ENCODE measurements at places on chromosomes 7 and 10. TPM values are rescaled to one million over a fixed set of nuclear protein-coding genes. Genes with fewer than 3 reads are reported as not detected.

GRCh38 chr10:60757420-60757895 lies 20.8 kb upstream of the CDK1 start:
- no peaks in the 10 kb centered on the region for H3K36me3 ChIP-seq
- H3K4me1 ChIP-seq, result peaks cover 4% of the 10 kb centered on the region
- H3K27ac ChIP-seq, result no peak overlapping the region
- peaks cover 4% of the 10 kb centered on the region for H3K27me3 ChIP-seq

DNA sequence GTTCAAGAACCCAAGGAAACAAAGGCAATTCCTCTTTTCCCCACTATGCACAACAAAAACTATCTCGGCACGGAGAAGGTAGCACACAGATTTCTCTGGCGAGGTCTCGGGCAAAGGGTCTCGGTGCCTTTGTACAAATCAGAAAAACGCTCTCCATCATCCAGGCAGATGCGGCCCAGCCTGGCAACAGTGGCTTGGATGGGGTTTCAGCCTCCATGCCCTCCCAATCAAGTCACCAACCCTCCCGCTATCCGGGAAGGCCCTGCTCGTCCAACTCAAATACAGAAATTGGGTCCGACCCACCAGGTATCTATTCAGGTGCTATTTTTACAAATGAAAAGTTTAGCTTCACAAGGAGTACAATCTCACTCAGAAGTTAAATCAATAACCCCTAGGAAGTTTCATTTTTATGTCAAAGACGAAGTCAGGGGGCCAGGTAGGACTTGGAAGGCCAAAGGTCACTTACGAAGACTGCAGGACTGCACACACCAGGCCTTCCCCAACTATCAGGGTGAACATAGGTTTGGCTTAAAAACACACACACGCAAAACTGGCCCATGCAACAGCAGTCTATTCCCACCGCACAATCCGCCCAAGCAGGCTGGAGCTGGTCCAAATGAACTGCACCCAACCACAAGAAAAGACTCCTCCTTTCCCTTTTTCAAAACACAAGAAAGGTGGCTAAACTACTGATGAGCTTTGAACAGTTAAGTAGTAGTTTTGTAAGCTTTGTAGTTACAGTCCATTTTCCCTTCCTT lies 43.0 kb downstream of the GNA12 start:
- H3K36me3 ChIP-seq, result peaks cover 3% of the 10 kb centered on the region
- no peak overlapping the region for H3K4me3 ChIP-seq
- no peak for DNase-seq
- no peaks in the 10 kb centered on the region for H3K27me3 ChIP-seq
- no peak overlapping the region for H3K27ac ChIP-seq

DNA sequence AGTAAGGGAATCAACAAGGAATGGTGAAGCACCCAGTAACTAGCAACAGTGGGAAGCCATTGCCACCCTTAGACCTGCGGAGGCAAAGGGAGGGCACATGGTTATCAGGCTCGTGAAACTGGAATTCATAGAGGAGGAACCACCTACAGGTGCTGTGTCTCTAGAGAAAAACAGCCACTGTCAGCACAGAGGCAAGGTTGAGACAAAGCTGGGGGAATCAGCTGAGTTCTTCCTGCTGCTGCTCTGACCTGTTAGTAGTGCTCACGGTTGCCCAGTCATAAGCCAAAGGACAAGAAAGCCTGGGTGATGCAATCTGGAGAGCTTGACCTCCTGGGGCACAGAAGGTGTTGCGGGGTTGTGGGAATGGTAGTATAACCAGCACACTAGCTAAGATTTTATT lies 110.1 kb downstream of the TPST1 start:
- no peaks in the 10 kb centered on the region for H3K36me3 ChIP-seq
- no peak overlapping the region for H3K4me3 ChIP-seq
- H3K27ac ChIP-seq, result no peak overlapping the region
- no peak for DNase-seq
- H3K27me3 ChIP-seq, result no peaks in the 10 kb centered on the region

- DNase-seq, result no peak
- no peaks in the 10 kb centered on the region for H3K4me1 ChIP-seq
- no peak overlapping the region for H3K4me3 ChIP-seq
- H3K27me3 ChIP-seq, result peaks cover 6% of the 10 kb centered on the region
- no peaks in the 10 kb centered on the region for H3K36me3 ChIP-seq
Observed at GRCh38 chr10:77865580-77866324, 60.8 kb downstream of the DLG5 start.

GRCh38 chr10:55063811-55064210 lies 262.8 kb upstream of the PCDH15 start:
- DNase-seq, result no peak
- H3K36me3 ChIP-seq, result no peaks in the 10 kb centered on the region
- H3K27ac ChIP-seq, result no peak overlapping the region

The CDK14 gene
- total RNA-seq, result 1.6 TPM

The PKD2L1 gene
- total RNA-seq, result not detected

The STAG3 gene
- total RNA-seq, result 25.0 TPM

The HTRA1 gene
- total RNA-seq, result not detected
